AG10803 (cell line): ENCODE measurements at places on chromosomes 16 and 17.
A peak's percentile ranks its signal among the peaks of the same experiment; 100 is the strongest.

- no peak for DNase-seq
These were observed 25.4 kb upstream of the WSB1 start for GRCh38 chr17:27268394-27269085.

GRCh38 chr17:29760279-29761039 is 137.7 kb upstream of the CORO6 start:
- DNase-seq, result peak; percentile 54

DNA sequence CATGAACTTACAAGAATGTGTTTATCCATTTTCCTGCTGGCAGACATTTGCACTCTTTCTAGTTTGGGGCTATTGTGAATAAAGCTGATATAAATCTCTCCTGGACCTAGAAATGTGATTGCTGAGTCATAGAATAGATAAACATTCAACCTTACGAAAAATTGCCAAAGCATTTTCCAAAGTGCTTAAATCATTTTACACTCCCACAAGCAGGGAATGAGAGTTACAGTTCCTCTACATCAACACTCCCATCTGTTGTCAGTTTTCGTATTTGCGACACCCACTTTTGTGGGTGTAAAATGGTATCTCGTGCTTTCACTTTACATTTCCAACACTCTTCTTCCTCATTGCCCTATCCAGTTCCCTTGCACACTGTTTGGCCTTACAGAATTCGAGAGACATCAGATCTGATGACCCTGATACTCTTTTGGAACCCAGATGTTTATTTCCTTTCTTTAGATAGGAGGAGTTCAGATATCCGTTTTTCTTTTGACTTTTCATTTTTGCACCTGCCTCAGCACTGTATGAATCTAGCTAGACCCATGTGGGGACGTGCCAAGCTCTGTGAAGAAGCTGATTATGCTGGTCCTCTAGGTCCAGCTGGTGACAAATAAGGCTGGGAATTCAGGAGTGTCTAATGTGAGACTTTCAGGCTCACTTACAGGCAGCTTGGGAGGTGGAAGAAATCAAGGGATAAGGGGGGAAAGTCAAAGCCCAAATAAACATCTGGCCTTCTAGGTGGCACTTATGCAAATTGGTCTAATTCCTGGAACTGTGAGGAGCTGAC is 14.0 kb downstream of the SOX9 start:
- peak; percentile 35 for DNase-seq

DNA sequence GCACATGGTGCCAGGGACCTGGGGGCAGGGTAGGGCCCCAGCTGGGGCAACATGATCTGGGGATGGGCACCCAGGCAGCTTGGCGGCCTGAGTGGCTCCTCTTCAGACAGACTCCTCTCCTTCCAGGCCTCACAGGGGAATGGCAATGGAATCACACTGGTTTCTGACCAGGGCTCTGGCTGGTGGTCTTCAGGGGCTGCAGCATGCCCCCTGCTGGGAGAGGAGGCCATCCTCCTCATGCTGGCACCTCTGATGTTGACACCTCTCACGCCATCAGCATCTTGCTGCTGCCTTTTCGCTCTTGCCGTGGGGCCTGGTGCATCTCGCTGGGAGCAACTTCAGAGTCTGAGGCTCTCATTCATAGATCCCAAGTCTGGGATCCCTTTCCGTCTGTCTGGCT is 11.2 kb upstream of the GFOD2 start:
- no peak for DNase-seq

DNA sequence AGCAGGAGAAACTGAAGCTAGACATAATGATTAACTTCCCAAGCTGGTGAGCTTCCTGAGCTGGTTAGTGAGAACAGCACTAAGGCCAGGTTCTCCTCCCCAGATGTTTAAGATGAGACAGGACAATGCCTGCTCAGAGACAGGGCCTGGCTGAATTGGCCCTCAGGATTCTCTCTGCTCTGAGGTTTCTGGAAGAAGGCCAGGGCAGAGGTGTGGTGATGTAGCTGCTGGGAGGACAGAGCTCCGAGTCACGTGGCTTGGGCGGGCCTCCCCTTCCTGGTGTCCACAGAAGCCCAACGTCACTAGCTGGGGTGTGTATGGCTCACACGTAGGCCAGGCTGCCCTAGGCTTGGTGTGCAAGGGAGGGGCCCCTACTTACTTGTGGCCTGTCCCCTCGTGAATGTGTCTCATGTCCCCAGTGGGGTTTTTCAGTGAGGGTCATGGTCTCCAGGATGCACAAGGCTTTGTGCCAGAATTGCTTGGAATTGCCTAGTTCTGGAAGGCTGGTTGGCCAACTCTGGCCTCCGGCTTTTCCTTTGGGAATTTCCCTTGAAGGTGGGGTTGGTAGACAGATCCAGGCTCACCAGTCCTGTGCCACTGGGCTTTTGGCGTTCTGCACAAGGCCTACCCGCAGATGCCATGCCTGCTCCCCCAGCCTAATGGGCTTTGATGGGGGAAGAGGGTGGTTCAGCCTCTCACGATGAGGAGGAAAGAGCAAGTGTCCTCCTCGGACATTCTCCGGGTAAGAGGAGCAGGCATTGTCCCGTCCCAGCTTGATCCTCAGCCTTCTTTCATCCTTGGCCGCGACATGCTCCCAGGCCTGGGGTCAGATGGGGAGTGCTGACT is 3.4 kb downstream of the NOD2 start:
- DNase-seq, result peak; percentile 73

DNA sequence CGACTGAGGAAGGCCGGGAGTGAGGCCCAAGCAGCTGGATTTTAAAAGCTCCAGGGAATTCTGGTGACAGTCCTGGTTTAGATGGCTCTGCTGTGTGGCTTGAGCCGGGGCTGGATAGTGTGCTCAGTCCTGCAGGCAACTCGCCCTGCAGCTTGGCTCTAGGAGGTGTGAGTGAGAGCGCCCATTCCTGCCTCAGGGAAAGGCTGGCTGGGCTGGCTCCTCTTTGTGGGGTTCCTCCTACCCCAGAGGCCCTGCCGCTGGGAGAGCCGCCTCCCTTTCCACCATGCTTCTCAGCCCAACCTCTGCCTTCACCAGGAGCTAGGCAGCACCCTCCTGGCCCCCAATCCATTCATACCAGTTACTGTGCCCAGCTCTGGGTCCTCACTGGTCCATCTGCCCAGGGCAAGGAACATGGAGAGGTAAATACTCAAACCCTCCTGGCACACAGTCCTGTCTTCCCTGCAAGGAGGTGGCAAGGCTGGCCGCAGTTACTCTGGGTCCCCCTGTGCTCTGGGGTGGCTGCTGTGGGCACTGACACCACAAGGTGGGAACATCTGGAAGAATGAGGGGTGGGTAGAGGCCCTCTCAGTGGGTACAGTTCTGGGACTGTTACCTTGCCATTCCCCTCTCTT is 47.1 kb downstream of the VAC14 start:
- no peak for DNase-seq

- no peak for DNase-seq
These were observed 495 bp downstream of the TXNDC17 start for GRCh38 chr17:6641247-6641863.

- DNase-seq, result no peak
These were observed 8.3 kb upstream of the GUCY2D start for GRCh38 chr17:7993972-7994589.

GRCh38 chr16:645852-646678 is 3.1 kb upstream of the WDR90 start:
- no peak for DNase-seq

DNA sequence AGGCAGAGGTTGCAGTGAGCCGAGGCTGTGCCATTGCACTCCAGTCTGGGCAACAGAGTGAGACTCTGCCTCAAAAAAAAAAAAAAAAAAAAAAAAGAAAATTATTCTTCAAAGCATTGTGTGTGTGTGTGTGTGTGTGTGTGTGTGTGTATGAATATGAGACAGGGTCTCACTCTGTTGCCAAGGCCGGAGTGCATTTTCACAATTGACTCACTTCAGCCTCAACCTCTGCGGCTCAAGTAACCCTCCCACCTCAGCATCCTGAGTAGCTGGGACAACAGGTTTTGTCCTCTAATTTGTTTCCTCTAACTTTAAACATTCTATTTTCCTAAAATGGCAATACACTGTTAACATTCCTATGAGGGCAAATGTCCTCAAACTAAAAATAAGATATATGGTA is 7.7 kb downstream of the FBXO47 start:
- no peak for DNase-seq

GRCh38 chr16:11452746-11453389 is 107.6 kb downstream of the RMI2 start:
- DNase-seq, result no peak

GRCh38 chr16:15790458-15790857 is 66.4 kb downstream of the MYH11 start:
- DNase-seq, result no peak

DNA sequence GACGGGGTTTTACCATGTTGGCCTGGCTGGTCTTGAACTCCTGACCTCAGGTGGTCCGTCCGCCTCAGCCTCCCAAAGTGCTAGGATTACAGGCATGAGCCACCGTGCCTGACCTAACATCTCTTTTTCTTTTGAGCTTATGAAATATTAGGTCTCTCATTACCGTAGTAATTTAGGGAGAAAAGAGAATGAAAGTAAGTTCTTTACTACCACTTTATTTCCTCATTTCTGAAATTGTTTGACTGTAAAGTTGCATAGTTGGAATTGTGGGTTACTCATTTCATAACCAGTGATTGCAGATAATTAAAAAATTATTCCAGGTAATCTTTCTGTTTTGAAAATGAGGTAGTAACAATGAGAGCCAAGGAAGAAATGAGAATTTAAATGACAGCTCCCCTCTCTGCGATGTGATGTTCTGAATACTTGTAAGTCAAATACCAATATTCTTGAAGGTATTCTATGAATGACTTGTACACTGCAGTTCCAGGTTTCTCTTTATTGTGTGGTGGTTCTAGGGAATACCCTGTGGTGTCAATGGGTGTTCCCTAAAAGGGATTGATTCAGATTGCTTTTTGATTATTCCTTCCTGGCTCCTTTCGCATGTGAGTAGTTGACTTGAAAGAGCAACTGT is 28.3 kb downstream of the MAP2K4 start:
- DNase-seq, result no peak

DNA sequence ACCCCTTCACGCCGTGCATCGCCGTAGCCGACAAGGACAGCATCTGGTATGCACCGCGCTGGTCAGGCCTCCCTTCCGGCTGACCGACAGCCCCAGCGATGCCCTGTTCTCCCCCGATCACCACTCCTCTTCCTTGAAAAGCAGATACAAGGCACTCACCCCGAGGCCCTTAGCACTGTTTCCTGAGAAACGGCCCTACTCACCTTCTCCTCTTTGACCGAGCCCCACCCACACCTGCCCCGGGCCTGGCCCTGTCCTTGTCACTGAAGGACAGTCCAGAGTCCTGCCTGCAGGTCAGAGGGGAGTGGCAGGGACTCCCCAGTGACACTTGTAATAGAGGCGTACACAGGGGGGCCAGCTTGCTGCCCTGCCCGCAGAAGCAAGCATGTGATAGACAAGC is 45.9 kb upstream of the CHMP6 start:
- no peak for DNase-seq

GRCh38 chr17:77460514-77461046 is 319.8 kb downstream of the SEC14L1 start:
- no peak for DNase-seq

DNA sequence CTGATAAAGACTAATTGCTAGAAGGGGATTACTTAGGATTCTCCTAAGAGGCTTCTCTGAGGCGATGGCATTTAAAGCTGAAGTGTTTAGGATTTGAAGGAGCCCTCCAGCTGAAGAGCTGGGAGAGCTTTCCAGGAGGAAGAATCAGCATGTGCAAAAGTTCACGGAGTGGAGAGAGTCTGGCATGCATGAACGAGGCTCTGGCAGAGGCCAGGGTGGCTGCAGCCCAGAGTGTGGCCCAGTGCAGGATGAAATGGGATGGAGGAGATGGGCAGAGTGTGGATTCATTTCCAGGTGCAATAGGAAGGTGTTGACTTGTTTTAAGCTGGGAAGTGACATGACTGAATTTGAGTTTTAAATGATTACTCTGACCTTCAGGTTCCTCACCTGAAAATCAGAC is 249.0 kb upstream of the CCL2 start:
- DNase-seq, result no peak

DNA sequence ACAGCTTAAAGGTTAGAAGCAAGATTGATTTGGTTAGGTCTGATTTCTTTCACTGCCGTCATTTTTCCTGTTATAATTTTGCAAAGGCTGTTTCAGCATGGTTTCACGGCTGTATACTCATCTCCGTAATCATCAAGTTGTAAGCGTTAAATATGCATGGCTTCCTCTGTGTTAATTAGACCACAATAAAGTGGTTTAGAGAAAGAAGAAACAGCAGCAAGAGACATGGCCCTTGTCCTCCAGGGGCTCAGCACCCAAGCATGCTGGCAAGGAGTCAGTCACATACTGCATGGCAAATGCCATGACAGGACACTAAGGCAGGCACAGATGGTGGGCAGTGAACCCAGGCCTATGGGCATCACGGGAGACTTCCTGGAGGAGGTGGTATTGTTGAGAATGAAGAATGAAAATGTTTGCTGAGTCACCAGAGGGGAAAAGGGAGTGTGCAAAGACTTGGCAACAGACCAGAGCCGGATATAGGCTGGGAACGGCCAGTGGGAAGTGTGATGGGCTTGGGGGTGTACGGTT is 61.4 kb upstream of the PLCG2 start:
- DNase-seq, result no peak

DNA sequence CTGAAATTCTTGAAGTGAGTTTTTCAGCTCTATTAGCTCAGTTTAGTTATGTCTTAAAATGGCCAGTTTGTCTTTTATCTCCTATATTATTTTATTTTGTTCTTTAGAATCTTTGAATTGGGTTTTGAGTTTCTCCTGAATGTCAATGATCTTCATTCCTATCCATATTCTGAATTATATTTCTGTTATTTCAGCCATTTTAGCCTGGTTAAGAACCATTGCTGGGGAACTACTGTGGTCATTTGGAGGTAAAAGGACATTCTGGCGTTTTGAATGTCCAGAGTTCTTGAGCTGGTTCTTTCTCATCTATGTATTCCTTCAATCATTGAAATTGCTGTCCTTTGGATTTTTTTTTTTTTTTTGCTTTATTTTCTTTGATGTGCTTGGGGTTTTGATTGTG is 203.9 kb upstream of the HS3ST4 start:
- no peak for DNase-seq

DNA sequence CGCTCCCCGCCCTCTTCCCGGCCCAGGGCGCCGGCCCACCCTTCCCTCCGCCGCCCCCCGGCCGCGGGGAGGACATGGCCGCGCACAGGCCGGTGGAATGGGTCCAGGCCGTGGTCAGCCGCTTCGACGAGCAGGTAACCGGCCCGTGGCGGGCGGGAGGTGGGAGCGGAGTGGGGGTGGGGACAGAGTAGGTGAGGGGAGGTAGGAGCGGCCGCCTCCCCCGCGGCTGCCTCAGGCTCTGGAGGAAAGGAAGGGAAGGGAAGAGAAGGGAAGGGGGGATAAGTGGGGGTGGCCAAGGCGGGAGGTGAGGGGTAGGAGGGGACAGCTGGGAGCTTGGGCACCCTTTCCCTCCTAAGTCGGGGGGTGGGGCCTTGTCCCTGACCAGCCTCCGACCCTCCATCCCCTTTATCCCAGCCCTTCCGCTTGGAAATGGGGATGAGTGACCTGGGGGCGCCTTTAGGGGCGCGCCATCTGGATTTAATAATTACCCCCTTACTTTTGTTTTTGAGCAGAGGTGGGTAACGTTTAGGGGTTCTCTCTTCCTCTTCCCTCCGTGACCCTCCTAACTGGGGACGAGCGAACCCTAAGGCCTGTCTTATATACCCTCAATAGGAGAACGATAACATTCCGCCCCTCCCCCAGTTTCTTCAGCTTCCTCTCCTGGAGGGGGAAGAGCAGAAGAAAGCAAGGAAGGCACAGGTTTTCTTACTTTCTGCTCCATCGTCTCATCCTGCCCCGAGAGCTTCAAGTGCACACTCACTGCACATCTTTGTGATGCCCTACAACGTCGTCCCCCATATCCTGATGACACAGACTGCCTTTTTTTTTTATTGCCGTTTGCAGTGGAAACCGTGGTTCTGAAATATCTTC is 694 bp downstream of the NF1 start:
- peak; percentile 40 for DNase-seq
